Coronary artery (tissue), 2 donors: ENCODE measurements at places on chromosomes 2 and 18.

GRCh38 chr2:165191096-165191728 is 12.6 kb downstream of the SCN3A start:
- no peak for DNase-seq

GRCh38 chr2:133266041-133266925 is 302.0 kb downstream of the NCKAP5 start:
- no peak for DNase-seq

GRCh38 chr2:177667626-177668025 is 275.1 kb downstream of the AGPS start:
- no peak for DNase-seq

GRCh38 chr18:11387880-11388279 is 221.5 kb upstream of the SLC35G4 start:
- DNase-seq = no peak

DNA sequence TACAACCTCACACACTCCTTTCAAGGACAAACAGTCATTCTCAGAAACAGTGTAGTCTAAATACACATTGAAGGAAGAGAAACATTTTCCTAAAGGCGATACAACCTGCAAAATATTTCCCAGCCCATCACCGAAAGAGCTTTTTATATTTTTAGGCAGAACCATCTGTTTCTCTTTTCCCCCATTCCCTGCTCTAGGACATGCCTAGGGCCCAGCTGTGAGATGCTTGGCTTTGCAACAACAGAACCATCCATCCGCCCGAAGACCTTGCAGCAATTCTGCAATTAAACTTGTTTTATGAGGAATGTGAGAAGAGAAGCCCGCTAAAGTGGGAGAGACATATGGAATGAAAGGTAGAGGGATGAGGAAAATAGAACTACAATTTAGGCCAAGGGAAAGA is 105.6 kb upstream of the RFX8 start:
- DNase-seq = no peak

GRCh38 chr2:219020604-219021365 is 20.5 kb downstream of the CFAP65 start:
- no peak for DNase-seq

DNA sequence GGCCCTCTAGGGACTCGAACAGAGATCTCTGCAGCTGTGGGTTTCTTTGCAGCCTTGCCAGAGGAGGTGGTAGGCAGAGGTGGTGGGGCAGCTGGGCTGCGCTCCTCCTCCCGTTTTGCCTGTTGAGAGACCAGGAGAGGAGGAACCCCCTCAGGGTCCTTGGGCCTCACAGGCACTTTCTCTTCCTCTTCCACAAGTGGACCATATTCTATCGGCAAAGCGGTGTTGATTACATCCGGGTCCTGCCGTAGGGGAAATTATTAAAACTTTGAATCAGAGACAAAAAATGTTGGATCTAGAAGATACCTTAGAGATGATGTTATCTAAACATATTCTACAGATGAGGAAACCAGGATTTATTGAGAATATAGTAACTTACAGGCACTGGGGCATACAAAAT is 78.5 kb downstream of the CLIP4 start:
- DNase-seq = no peak

DNA sequence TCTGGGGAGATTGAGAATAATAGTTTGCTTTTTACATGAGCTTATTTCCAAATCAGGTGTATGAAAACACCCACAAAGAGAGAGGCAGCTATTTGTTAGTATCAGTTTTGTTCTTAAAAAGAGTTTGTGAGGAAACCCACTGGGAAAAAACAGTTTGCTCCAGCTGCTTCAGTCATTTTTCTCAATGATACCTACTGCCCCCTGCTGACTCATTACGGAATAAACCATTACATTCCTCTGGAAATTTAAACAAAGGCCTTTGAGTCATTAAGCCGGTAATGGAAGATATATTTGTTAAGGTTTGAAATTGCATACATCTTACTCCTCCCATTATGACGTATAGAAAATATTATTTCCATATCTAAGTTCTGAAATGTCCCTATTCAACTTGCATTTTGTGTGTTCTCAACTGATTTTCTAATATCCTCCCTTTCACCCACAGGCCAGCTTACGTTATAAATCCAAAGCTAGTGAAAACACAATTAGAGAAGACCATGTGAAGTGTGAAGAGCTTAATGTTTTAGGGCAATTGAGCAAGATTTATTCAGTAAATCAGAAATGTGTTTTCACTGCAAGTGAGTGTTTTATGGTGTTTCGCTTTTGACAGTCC is 761.6 kb downstream of the DSC3 start:
- DNase-seq = no peak
